ENCODE measurements at places on chromosomes 7 and 10. TPM values are rescaled to one million over a fixed set of nuclear protein-coding genes. Genes with fewer than 3 reads are reported as not detected.

The SPDYE11 gene
- total RNA-seq: not detected

The FKBP6 gene
- total RNA-seq: not detected

The NPY gene
- not detected for total RNA-seq

The OR2A1 gene
- total RNA-seq: not detected

The LRMDA gene
- not detected for total RNA-seq

GRCh38 chr7:128390871-128391565 lies 18.8 kb downstream of the IMPDH1 start:
- no peak overlapping the region for H3K4me3 ChIP-seq
- H3K4me1 ChIP-seq: no peaks in the 10 kb centered on the region
- no peak overlapping the region for H3K27ac ChIP-seq
- no peaks in the 10 kb centered on the region for H3K27me3 ChIP-seq
- no peak for DNase-seq

DNA sequence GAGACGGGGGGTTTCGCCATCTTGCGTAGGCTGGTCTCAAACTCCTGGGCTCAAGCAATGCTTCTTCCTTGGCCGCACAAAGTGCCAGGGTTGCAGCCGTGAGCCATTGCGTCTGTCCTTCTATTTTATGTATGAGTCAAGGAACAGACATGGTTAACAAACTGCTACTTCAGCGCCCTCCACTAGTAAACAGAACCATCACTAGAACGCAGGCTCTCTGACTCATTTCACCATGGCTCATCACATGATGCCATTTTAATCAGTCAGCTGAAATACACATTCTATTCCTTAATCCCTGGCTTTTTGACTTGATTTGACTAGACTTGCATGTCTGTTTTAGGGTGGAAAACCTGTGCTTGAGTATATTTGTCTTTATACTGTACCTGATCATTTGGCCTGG lies 41.3 kb downstream of the CELF2 start:
- H3K4me3 ChIP-seq: no peak overlapping the region
- no peaks in the 10 kb centered on the region for H3K27me3 ChIP-seq
- DNase-seq: no peak
- no peaks in the 10 kb centered on the region for H3K36me3 ChIP-seq
- no peaks in the 10 kb centered on the region for H3K4me1 ChIP-seq

DNA sequence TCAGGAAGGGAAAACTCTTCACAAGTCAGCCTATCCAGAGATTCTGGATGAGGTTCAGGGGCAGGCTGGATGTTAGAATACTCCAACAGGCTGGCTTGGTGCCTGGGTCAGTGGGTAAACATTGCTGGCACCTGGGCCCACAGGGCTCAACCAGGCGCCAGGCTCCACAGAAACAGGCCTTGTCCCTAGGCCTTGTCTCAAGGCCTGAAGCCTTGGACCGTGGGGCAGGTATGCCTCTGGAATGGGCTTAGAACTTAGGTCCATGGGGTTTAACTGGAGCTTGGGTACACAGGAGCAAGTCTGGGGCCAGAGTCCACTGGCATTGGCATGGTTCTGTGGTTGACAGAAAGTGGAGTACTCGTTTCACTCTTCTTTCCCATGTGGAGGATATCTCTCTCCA lies 263.0 kb upstream of the ETV1 start:
- no peaks in the 10 kb centered on the region for H3K4me1 ChIP-seq
- H3K27ac ChIP-seq: no peak overlapping the region
- H3K27me3 ChIP-seq: no peaks in the 10 kb centered on the region
- DNase-seq: no peak
- H3K36me3 ChIP-seq: no peaks in the 10 kb centered on the region

DNA sequence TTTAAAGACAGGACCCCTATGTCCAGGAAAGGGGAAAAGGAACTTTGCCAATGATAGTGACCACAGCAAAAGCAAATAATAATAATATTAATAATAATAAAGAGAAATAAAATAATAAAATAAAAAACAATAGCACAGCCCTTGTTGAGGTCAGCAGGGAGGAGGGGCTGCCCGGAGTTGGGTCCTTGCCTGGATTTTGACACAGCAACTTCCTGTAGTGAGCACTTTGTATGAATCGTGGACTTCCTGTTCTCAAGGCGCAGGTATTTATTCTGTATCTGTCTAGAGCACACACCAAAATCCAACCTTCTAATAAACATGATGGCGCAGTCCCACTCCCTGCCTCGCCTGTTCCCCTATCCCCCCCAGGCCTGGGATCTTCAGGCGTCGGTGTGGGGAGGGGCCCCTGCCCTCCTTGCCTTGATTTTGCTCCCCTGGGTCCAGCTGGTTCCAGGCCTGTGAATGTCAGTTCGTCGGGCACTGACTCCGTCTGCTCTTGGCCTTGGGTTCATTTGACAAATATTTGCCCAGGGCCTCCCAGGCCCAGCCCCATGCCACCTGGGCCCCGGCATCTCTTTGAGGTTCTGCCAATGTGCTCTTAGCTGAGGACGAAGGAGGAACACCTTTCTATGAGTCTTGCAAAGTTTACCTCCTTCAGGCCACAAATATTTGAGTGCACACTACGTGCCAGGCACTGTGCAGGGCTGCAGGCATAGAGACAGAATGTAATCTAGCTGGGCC lies 13.9 kb downstream of the TRIM8 start:
- H3K27ac ChIP-seq: peak overlapping the region; percentile 86
- peaks cover 42% of the 10 kb centered on the region for H3K4me1 ChIP-seq
- H3K36me3 ChIP-seq: peaks cover 12% of the 10 kb centered on the region
- no peak for DNase-seq
- no peaks in the 10 kb centered on the region for H3K27me3 ChIP-seq

- no peak overlapping the region for H3K4me3 ChIP-seq
- peaks cover 2% of the 10 kb centered on the region for H3K27me3 ChIP-seq
- DNase-seq: no peak
- peaks cover 9% of the 10 kb centered on the region for H3K4me1 ChIP-seq
Observed at GRCh38 chr7:158710651-158711102, 6.1 kb upstream of the NCAPG2 start.

DNA sequence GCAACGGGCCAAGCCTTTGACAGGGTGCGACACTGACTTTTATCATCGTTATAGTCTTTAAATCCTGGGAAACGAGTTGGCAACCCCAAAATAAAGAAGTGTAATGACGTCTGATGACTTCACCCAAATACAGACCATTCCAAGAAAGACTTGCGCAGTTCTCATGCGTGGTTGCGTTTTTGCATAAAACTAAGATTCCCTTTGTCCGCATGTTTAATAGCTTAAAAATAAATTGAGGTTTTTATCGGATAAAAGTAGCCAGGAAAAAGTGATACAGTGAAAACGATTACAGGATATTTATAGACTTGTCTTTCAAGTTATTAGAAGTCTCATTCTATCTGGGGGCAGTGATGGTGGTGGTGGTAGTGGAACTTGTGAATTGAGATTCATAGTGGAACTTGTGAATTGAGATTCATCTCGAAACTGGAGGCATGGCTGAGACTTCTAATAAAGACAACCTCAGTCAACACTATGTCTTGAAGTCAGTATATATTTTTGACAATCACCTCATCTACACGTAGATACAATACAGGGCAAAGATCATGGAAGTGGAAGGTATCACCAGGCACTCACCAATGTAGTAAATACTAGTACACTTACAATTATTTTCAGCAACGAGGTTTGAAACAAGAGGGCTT lies 1.2 kb upstream of the NAMPT start:
- peaks cover 40% of the 10 kb centered on the region for H3K4me1 ChIP-seq
- peaks cover 32% of the 10 kb centered on the region for H3K36me3 ChIP-seq
- peaks cover 5% of the 10 kb centered on the region for H3K27me3 ChIP-seq
- peak overlapping the region; percentile 92 for H3K4me3 ChIP-seq

GRCh38 chr7:18320422-18320821 lies 175.1 kb upstream of the HDAC9 start:
- peaks cover 3% of the 10 kb centered on the region for H3K27me3 ChIP-seq
- no peaks in the 10 kb centered on the region for H3K36me3 ChIP-seq
- H3K4me3 ChIP-seq: no peak overlapping the region
- H3K4me1 ChIP-seq: no peaks in the 10 kb centered on the region
- no peak overlapping the region for H3K27ac ChIP-seq

DNA sequence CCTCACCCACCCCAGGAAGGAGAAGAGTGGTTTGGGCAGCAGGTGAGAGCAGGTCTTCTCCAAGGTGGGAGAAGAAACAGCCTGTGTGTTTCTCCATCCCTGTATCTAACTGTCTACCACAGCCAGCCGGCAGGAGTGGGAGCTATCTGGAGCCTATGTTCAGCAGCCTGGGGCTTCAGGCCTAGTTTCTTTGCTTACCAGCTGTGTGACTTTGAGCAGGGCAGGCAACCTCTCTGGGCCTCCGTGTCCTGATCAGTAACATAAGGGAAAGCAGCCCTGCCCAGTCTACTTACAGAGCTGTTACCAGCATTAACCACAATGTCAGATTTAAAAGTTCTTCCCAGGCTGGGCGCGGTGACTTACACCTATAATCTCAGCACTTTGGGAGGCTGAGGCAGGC lies 450.7 kb upstream of the ZMIZ1 start:
- H3K27me3 ChIP-seq: peaks cover 3% of the 10 kb centered on the region
- DNase-seq: no peak
- H3K4me3 ChIP-seq: no peak overlapping the region
- H3K27ac ChIP-seq: no peak overlapping the region

DNA sequence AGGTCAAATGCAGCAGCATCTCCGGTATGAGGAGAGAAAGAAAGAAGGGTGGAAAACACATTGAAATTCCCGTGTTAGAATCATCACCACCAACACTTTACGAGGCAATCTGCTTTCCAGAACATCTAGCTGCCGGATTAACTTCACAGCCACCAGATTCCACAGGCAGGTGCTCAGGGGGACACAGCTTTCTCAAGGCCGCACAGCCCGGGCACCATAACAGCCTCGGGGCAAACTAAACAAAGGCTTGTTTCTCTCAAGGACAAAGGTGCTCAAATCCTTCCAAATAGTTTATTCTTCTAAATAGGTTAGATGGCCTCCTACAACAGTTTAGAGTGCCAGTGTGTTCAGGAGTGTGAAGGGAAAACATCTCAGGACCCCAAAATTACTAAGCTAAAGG lies 156.3 kb downstream of the DIP2C start:
- H3K27me3 ChIP-seq: no peaks in the 10 kb centered on the region
- H3K4me1 ChIP-seq: no peaks in the 10 kb centered on the region
- H3K36me3 ChIP-seq: no peaks in the 10 kb centered on the region
- no peak overlapping the region for H3K27ac ChIP-seq

DNA sequence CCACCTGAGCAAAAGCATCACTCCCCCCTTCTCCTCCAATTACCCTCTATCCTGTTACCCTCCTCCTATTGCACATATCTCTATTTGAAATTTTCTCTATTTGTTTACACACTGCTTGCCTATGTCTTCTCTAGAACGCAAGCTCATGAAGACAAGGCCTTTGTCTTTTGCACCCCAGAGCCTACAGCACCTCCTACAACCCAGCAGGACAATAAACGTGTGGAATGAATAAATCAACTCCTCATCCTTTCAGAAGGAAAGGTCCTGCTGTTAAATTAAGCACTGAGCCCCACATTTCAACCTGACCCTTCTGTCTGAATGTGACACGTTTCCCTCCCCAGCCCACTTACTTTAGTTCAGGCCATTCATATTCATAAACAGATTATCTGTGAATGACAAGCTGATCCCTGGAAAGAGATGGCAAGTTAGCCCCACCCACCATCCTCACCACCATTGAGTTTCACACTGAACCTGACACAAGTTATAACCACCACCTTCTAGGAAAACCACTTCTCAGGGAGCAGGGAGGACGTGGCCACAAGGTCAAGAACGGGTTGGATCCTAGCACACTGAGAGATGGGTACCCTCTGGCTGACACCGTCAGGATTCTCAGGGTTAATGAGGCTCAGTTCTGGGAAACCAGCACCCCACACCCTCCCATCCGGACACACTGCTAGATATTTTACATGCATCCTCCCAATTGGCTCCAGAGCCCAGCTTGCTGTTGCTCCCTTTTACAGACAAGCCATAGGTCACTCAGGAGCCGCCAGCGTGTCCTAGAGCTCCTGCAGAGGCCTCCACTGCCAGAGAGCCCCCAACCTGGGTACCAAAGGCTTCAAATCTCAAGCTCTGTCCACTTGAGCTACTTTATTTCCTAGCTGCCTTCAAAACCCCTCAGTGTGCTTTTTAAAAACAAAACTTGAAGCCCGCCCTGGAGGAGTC lies 934 bp downstream of the PRTFDC1 start:
- DNase-seq: peak; percentile 12
- H3K4me3 ChIP-seq: peak overlapping the region; percentile 64
- H3K27ac ChIP-seq: no peak overlapping the region

DNA sequence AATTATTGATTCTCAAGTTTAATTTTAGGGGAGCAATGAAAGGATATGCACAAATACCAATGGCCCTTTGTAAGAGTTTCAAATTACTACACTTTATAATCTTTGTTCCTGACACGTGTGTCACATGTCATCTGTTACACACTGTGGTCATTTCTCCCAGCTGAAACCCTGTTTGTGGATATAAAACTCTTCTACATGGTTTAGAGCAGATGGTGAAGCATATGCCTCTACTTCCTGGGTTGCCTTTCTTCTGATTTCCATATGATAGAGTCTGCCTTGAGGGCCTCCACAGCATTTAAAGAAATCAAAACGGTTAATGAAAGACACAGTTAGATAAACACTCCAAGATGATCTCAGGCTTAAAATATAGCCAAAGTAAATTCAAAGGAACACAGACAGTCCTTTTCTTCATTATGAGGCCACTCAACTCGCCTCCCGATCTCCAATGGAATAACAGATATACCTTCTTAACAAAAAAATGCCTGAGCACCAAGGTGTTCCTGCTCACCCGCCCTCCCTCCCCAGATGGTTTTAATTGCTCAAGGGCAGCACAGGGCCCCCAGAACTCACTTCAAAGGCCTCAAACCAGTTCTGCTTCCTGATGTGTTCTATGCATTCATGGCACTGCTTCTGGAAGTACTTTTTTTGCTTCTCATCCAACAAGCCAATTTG lies 75.0 kb downstream of the CPVL start:
- H3K27me3 ChIP-seq: no peaks in the 10 kb centered on the region
- H3K4me1 ChIP-seq: no peaks in the 10 kb centered on the region
- no peak overlapping the region for H3K27ac ChIP-seq
- DNase-seq: no peak
- no peaks in the 10 kb centered on the region for H3K36me3 ChIP-seq

DNA sequence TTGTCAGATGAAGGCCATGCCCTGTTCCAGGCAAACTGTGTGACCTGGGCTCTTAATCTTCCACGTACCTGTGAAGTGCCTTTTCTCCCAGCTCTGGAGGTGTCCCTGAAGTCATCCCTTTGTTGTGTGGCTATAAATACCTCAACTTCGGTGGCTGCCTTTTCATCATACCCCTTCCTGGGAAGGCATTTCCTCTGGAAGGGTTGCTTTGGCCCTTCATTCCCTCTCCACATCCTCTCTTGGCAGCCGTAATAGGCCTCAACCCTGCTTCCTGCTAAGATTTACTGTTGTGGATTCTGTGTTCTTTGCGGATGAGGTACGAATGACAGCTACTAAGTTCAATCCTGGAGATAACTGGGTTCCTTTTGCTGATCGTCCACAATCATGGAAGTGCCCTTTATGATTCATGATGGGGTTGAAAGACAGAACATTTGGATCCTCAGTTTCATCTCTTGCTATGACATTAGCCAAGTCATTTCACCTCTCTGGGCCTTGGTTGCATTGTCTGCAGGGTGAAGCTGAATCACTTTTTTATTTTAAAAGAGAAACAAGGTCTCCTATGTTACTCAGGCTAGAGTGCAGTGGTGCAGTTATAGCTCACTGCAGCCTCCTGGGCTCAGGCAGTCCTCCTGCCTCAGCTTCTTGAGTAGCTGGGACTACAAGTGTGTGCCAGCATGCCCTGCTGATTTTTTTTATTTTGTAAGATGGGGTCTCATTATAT lies 23.6 kb downstream of the FKBP6 start:
- H3K27me3 ChIP-seq: no peaks in the 10 kb centered on the region
- H3K27ac ChIP-seq: no peak overlapping the region
- no peak overlapping the region for H3K4me3 ChIP-seq

Data from activated naive CD4-positive, alpha-beta T cell treated with anti-CD3 and anti-CD28 coated beads for 36 hours (primary cell).